ENCODE measurements at places on chromosomes 11 and 22. TPM values are rescaled to one million over a fixed set of nuclear protein-coding genes. Genes with fewer than 3 reads are reported as not detected.

The DEPDC7 gene
- 2.2 TPM for total RNA-seq

The MMP1 gene
- not detected for total RNA-seq

The CNGA4 gene
- total RNA-seq, result not detected

The OR6T1 gene
- not detected for total RNA-seq

The PAX6 gene
- not detected for total RNA-seq

The SAA1 gene
- total RNA-seq, result 1,133 TPM

The HEPN1 gene
- not detected for total RNA-seq

The TTLL8 gene
- not detected for total RNA-seq

The OR52I1 gene
- total RNA-seq, result not detected

The POU2AF2 gene
- not detected for total RNA-seq

The LRRC32 gene
- total RNA-seq, result 68.5 TPM

The CAPN5 gene
- total RNA-seq, result 2.4 TPM

The TPCN2 gene
- total RNA-seq, result 16.1 TPM

The SERPIND1 gene
- not detected for total RNA-seq

The NADSYN1 gene
- total RNA-seq, result 55.1 TPM

The HEPHL1 gene
- not detected for total RNA-seq
